ENCODE measurements at places on chromosomes 3 and 15.

DNA sequence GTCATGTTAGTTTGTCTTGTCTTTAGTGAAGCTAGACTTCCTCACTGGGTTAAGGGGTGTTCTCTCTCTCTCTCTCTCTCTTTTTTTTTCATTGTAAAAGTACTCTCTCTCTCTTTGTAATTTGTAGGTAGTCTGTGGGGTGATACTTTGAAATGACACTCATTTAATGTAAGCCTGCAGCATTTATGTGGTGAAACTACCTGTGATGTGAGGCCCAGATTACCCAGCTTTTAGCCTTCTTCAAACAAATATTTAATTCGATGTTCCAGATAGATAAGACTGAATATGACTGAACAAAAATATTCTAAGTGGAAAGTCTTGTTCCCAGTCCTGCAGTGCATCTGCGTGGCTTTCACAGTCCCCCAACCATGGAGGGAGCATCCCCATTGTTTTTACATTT is 49.7 kb downstream of the SQOR start:
- DNase-seq = no peak

DNA sequence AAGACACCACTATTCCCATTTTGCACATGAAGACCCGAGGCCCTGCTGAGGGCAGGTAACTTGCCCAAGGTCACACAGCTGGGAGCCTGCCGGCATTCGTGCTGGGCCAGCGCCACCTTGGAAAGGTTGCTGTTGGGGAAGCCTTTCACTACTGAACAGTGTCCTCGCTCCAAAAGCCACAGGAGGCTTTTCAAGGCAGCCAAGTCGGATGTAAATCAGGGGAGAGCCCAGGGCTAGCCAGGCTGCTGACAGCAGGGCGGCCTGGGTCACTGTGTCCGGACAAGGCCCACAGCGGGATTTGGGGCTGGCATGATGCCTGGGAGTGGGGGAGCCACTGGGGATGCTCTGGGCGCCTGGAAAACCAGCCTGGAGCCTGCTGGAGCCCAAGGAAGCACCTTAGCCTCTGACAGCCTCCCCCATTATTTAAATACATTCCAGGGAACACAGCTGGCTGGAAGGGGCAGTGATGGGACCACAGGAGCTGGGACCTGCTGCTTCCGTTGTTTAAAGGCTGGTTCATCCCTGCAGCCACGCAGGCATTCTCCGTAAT is 10.5 kb downstream of the SLC6A6 start:
- no peak for DNase-seq

DNA sequence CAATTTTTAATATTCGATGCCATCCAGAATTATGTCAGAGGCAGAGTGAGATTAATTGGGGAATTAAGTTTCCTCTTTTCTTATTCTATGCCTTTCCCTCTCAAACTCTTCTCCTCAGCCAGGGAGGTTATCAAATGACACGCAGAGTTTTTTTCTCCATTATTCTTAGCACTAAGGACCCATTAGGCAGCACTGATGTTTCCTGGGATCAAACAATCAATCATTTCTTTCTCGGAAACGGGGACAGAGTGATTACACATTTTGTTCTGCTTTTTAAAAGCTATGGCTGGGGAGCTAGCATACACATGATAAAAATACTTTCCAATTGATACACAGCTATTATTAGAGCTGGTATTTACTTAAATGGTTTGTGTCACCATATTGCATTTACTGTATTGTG is 35.3 kb upstream of the PSMD6 start:
- DNase-seq = no peak

GRCh38 chr15:31977812-31978661 is 52.3 kb upstream of the CHRNA7 start:
- DNase-seq = peak; percentile 48

DNA sequence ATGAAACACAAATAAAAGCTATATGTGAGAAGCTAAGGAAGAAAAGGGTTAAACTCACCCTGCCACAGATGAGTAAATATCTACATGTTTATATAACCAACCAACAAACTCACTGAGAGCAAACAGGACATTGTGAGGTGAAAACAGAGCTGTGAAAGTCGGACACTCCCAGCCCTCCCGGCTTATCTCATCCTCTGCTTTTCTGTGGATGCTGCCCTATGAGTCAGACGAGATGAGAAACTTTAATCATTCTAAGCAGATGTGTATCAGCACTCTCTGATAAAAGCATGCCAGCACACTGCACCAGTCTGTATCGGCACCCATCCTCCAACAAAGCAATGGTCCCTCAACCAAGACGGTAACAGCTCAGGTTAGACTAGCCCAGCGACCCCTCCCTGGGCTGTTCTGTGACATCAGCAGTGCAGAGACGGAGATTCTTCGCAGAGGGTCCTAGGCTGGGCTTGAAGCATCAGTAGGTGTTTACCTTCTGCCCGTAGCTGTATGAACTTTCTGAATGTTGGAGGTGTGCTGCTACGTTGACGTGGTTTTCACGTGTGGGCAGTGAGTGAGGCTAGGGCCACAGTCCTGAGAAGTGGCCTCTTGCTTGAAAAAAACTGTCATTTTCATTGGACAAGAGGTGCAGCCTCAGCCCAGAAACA is 119.8 kb upstream of the ALDH1A3 start:
- DNase-seq = no peak

DNA sequence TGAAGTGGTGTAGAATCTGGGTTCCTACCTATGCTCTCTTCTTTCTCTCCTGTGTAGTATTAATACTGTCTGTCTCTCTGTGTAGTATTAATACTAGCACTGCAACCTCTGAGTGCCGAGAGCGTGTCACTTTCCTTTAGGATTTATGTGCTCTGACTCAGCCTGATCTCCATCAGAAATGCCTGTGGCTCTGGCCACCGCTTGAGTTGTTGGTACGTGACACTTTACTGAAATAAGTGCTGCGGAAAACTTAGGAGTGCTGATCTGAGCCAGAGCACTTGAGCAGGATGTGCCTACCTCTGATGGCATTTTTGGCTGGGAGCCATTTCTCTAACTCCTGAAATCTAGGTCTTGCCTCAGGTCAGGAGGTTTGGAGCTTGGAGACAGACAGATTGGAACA is 807.4 kb downstream of the SQOR start:
- DNase-seq = no peak
